RWPE1 (cell line): ENCODE measurements at places on chromosomes 6 and 20.
A peak's percentile ranks its signal among the peaks of the same experiment; 100 is the strongest.

DNA sequence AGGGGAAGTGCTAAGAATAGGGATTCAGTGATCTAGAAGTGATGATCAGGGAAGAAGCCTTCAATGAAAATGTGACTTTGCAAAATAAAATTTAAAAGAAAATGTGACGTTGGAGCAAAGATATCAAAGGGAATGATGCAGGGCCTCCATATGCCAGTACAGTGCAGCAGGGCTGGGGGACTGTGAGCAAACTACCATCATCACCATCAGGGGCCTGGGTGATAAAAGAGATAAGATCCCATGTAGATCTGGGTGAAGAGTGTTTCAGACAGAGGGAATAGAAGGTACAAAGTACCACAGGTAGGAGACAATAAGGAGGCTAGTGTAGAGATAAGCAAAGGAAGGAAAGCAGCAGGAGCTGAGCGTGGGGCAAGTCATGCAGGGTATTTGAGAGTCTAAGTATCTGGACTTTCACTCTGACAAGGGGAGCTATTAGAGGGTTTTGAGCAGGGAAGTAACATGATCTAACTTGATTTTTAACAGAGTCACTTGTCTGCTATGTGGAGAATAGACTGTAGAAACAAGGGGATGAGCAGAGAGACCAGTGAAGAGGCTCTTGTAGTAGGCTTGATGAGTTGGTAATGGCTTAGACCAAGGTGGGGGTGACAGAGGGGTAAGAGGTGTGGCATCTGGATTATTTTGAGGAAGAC, 295.6 kb downstream of the ZFAND3 start:
- no peak for DNase-seq

- DNase-seq: no peak
Observed at GRCh38 chr6:44100088-44100550, 27.1 kb downstream of the MRPL14 start.

DNA sequence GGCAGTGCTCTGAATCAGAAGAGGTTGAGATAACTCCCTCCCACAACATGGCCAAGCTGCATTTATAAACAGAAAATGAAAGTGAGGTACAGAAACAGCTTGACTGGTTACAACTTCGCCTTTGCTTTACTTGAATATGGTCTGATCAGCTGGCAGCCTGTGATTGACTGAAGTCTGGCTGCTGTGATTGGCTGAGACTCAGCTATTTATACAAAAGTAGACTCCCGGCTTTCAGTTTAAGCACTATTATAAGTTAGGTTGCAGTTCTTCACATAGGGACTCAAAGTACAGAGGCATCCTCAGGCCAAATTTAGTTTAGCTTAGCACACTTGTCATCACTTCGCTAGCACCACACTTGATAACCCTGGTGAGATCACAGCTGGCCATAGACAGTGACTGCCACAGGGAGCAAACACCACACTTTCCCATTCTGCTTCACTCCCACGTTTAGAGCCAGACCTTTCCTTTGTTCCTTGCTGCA, 362.6 kb downstream of the EPM2A start:
- DNase-seq: no peak

GRCh38 chr20:51446656-51447055, 95.9 kb downstream of the NFATC2 start:
- DNase-seq: peak; percentile 93

DNA sequence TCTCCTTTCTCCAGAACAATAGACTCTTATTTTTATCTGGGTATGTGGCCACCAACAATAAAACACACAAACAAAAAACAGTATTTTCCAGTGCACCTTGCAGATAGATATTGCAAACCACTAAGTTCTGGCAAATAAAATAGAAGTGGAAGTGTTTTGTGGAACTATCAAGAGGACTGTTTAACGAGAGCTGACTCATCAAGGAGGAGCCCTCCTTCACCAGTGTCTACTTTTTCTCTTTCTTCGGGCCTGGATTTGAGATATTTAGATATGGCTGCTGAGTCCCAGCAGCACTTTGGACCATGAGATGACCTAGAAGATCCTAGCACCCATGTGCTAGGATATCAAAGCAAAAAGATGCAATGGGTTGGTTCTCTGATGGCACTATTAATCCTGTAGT, 154.7 kb downstream of the AIG1 start:
- no peak for DNase-seq

GRCh38 chr6:37725957-37726356, 28.3 kb upstream of the MDGA1 start:
- peak; percentile 21 for DNase-seq

DNA sequence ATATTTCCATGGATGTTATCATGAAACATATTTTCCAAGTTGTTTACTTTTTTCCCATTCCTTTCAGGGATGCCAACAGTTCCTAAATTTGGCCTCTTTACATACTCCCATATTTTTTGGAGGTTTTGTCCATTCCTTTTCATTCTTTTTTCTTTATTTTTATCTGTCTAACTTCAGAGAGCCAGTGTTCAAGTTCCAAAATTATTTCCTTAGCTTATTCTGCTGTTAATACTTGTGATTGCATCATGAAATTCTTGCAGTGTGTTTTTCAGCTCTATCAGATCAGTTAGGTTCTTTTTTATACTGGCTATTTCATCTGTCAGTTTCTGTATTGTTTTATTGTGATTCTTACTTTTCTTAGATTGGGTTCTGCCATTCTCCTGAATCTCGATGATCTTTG, 89.9 kb upstream of the TCF21 start:
- DNase-seq: no peak

DNA sequence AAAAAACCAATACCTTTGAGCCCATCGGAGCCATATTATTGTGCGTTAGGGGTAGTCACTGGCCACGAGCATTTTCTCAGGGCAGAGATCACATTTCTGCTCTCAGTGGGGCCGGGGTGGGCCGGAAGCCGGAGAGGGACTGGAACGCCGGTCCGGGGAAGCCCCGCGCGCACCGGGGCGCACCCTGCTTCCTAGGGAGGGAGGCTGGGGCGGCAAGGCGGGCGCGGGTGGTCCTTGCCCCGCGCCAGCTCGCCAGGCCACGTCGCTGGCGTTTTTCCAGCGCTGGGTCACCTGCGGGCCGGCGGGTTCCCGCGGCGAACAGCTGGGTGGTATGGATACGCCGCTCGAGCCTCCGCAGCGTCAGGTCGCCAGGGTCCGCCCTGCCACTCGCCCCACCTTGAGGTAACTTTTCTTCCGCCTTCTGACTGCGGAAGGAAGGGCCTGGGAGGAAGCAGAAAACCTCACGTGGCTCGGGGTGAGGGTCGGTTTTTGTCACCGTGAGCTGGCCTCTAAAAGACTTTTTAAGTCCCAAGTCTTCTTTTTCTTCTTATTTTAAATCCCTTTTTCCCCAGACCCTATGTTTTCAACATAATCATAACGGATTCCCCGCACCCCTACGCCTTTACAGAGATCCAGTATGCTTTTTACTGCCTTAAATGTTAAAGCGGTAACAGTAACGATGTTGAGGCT, 2.7 kb upstream of the EEF1A1 start:
- DNase-seq: peak; percentile 50
